Upper lobe of left lung (tissue), 6 donors: ENCODE measurements at places on chromosomes 5 and 9. TPM values are rescaled to one million over a fixed set of nuclear protein-coding genes. Genes with fewer than 3 reads are reported as not detected.

DNA sequence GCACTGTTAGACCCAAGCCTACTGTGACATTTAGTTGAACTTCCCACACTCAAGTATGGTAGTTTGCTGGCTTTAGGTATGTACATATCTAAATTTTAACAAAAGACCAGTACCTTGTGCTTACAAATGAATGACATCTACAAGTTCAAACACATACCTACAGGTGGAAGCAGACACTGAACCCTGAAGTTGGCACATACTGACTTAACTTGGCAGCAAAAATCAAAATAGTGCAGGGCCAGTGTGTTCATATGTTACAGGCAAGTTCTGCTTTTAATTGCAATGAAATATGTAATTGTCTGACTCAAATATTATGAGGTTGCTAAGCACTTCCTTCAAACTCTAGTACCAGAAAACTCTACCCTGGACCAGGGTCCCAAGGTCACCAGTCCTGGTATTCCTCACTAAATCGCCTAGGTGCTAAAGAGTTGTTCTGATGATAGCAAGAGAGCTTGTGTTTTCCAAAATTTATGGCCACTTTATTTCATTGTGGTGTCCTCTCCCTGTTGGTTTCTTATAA is 77.4 kb downstream of the MEGF10 start:
- no peak for DNase-seq
- H3K36me3 ChIP-seq: no peaks in the 10 kb centered on the region
- no peak overlapping the region for H3K27ac ChIP-seq
- no peaks in the 10 kb centered on the region for H3K27me3 ChIP-seq
- no peaks in the 10 kb centered on the region for H3K4me1 ChIP-seq

The PTGER4 gene
- 43.0 TPM for total RNA-seq

- peaks cover 12% of the 10 kb centered on the region for H3K4me1 ChIP-seq
- H3K36me3 ChIP-seq: no peaks in the 10 kb centered on the region
- H3K4me3 ChIP-seq: no peak overlapping the region
- H3K27me3 ChIP-seq: no peaks in the 10 kb centered on the region
- DNase-seq: no peak
These were observed 82.6 kb downstream of the GALNT10 start for GRCh38 chr5:154273028-154273617.

GRCh38 chr5:151612689-151613427 is 21.7 kb upstream of the FAT2 start:
- no peak for DNase-seq
- no peaks in the 10 kb centered on the region for H3K36me3 ChIP-seq
- H3K27ac ChIP-seq: no peak overlapping the region
- H3K27me3 ChIP-seq: no peaks in the 10 kb centered on the region
